ENCODE measurements at places on chromosomes 3 and 15.
A peak's percentile ranks its signal among the peaks of the same experiment; 100 is the strongest.

GRCh38 chr3:98746882-98747281 is 16.3 kb upstream of the ST3GAL6 start:
- H3K27ac ChIP-seq = no peak overlapping the region
- H3K4me1 ChIP-seq = no peaks in the 10 kb centered on the region
- H3K4me3 ChIP-seq = no peak overlapping the region
- H3K36me3 ChIP-seq = no peaks in the 10 kb centered on the region
- DNase-seq = no peak
- peaks cover 8% of the 10 kb centered on the region for H3K27me3 ChIP-seq

- H3K4me1 ChIP-seq = peaks cover 67% of the 10 kb centered on the region
- no peak overlapping the region for H3K4me3 ChIP-seq
- H3K27ac ChIP-seq = peak overlapping the region; percentile 81
- no peak for DNase-seq
- no peaks in the 10 kb centered on the region for H3K36me3 ChIP-seq
Observed at GRCh38 chr15:96353930-96354730, 23.6 kb downstream of the NR2F2 start.

DNA sequence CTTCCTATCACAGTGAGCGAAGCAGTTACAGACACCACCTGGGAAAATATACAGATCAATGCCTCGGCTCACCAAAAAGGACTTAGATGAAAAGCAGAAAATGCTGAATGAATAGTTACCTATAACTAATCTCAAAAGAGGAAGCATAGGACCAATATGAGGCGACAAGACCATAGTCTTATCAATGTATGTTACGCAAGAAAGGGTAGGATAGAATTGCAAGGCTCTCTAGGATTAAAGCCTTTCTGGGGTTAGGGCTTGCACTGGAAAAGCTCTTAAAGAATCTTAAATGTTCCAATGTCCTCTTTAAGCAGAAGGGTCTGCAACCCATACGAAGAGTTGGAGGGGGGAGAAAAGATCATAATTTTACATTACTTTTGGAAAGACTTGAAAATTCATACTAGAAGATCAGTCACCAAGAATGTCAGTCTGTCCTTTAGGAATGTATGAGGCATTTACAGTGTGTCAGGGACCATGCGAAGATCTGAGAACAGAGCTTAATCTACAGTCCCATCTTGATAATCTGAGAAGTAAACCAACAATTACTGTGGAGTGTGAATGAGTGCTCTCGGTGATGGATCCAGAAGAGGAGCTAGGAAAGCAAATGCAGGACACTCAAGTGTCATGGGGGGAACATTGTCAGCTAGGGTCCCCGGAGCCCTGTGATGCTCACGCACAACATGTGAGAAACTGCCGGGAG is 185.9 kb downstream of the GREM1 start:
- no peak overlapping the region for H3K27ac ChIP-seq
- no peak for DNase-seq
- H3K27me3 ChIP-seq = no peaks in the 10 kb centered on the region

DNA sequence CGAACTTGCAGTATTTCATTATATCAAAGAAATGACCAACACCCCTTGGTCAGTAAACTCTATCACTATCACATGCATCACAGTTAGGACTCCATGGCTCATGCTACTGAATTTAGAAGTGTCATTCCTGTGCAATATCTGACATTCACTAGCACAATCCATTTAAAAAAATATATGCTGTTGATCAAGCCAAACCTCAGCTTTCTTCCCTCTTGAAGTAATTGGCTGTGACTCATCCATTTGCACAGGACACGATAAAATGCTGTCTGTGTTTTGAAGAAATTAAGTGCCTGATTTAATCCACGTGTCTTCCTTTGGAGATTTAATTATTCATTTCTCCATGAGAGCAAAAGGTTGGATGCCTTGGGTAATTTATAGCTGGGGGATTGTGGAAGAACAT is 38.9 kb downstream of the CPNE4 start:
- no peaks in the 10 kb centered on the region for H3K4me1 ChIP-seq
- no peak overlapping the region for H3K27ac ChIP-seq
- no peak overlapping the region for H3K4me3 ChIP-seq

- H3K36me3 ChIP-seq = peaks cover 10% of the 10 kb centered on the region
- no peak overlapping the region for H3K4me3 ChIP-seq
- peaks cover 83% of the 10 kb centered on the region for H3K4me1 ChIP-seq
- no peak for DNase-seq
Observed at GRCh38 chr3:188239035-188239434, 85.1 kb downstream of the LPP start.

DNA sequence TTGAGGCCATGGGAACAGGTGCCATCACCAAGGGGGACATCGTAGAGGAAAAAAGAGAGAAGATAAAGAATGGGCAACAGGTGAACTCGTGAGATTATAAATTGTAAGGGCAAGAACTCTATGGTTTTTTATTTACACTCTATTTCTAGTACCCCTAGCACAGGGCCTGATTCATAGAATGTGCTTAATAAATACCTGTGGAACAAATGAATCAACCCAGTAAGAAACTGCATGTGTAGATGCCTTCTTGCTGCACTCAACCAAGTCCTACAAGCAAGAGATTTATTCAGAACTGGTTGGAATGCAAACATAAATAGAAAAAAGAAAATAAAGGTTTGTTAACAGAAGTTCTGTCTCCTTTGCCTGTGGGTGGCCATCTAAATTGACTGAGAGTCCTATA is 18.7 kb upstream of the KPNA1 start:
- H3K4me1 ChIP-seq = peaks cover 5% of the 10 kb centered on the region
- H3K27me3 ChIP-seq = no peaks in the 10 kb centered on the region
- no peak overlapping the region for H3K4me3 ChIP-seq
- H3K36me3 ChIP-seq = peaks cover 27% of the 10 kb centered on the region

- no peak overlapping the region for H3K4me3 ChIP-seq
- no peaks in the 10 kb centered on the region for H3K36me3 ChIP-seq
Observed at GRCh38 chr3:45210308-45211041, 15.6 kb downstream of the TMEM158 start.

DNA sequence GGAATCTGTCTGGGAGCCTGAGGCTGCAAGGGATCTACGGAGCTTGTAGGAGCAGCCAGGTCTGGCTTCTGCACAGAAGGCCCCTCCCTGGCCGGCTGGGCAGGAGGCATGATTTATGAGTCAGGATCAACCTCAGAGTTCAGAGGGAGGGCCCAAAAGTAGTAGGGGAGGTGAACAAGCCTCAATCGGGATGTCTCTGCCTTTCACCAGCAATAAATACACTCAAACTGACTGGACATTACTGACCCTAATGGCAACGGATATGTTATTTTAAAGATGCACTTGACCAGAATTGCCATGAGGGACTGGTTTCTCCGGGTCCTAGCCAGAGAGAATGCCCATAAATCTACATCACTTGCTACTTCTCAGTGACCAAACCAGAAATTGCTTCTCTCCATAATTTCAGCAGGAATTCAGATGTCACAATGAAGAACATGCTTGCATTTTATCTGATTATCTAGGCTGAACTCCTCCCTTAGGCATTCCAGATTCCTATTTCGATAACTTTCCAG is 109.6 kb upstream of the LMOD3 start:
- H3K27me3 ChIP-seq = no peaks in the 10 kb centered on the region
- DNase-seq = no peak
- H3K27ac ChIP-seq = no peak overlapping the region
- H3K4me3 ChIP-seq = no peak overlapping the region
- H3K36me3 ChIP-seq = no peaks in the 10 kb centered on the region

- peaks cover 3% of the 10 kb centered on the region for H3K36me3 ChIP-seq
- H3K4me3 ChIP-seq = no peak overlapping the region
- no peak overlapping the region for H3K27ac ChIP-seq
- no peaks in the 10 kb centered on the region for H3K4me1 ChIP-seq
Observed at GRCh38 chr3:121941592-121941991, 47.4 kb downstream of the SLC15A2 start.

GRCh38 chr3:57007521-57008460 is 52.7 kb upstream of the SPATA12 start:
- peaks cover 36% of the 10 kb centered on the region for H3K4me1 ChIP-seq
- peak overlapping the region; percentile 44 for H3K4me3 ChIP-seq
- peak overlapping the region; percentile 93 for H3K27ac ChIP-seq
- no peaks in the 10 kb centered on the region for H3K27me3 ChIP-seq

GRCh38 chr3:65675011-65675410 is 363.7 kb downstream of the MAGI1 start:
- peaks cover 6% of the 10 kb centered on the region for H3K4me1 ChIP-seq
- H3K27me3 ChIP-seq = no peaks in the 10 kb centered on the region
- H3K36me3 ChIP-seq = no peaks in the 10 kb centered on the region

DNA sequence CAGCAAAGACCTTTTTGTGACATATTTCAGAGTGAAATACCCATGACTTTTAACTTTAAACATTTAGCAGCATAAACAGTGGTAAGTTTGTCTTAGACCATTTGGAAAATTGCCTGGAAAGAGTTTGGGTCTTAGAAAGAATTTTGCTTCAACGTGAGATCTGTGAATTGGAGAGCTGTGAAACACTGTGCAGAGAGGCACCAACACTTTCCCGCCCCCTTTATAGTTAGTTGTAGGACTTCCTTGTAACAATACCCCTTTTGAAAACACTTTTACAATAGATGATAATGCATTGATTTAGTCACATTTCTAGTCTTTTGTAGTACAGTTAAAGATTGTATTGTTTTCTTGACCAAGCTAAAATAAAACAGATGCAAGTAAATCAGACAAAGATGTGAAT is 43.5 kb upstream of the MBNL1 start:
- no peak for DNase-seq
- no peaks in the 10 kb centered on the region for H3K27me3 ChIP-seq
- no peak overlapping the region for H3K4me3 ChIP-seq
- no peak overlapping the region for H3K27ac ChIP-seq

- peaks cover 9% of the 10 kb centered on the region for H3K4me1 ChIP-seq
- no peak overlapping the region for H3K27ac ChIP-seq
- DNase-seq = no peak
- H3K36me3 ChIP-seq = no peaks in the 10 kb centered on the region
Observed at GRCh38 chr3:182682263-182683241, 110.8 kb upstream of the ATP11B start.

DNA sequence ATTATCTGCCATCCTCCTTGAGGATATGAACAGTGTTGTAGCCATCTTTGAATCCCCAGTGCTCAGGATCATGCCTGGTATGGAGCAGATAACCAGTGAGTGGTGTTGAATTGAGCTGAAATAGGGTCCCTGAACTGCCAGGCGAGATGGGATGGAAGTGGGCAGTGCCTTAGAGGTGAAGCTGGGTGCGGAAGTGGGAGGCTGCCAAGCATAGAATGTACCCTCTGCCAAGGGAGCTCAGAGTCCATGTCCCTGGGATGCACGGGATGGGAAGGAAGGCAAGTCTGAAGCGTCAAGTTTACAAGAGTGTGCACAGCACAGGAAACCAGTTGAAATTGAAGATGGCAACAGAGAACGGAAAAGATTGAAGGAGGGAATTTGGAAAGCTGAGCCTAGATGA is 147.0 kb downstream of the CACNA1D start:
- no peak for DNase-seq
- H3K36me3 ChIP-seq = no peaks in the 10 kb centered on the region
- peaks cover 14% of the 10 kb centered on the region for H3K27me3 ChIP-seq
- no peaks in the 10 kb centered on the region for H3K4me1 ChIP-seq

DNA sequence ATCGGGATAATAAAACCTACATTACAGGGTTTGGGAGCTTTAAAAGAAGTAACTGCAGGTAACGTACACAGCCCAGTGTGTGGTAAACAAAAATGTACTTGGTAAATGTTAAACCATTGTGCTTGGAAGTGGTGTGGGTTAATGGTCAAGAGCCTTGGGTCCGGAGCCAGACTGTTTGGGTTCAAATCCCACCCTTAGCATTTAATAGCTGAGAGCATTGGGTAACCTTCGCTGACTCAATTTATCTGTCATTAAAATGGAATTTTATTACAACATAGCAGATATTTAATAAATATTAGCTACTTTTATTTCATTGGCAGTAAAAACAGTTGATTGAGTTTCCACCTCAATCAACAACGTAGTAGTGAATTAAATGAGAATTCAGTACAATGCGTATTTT is 1.5 kb downstream of the FSTL1 start:
- peaks cover 20% of the 10 kb centered on the region for H3K36me3 ChIP-seq
- no peaks in the 10 kb centered on the region for H3K27me3 ChIP-seq
- H3K4me1 ChIP-seq = peaks cover 55% of the 10 kb centered on the region
- peak overlapping the region; percentile 91 for H3K27ac ChIP-seq
- peak overlapping the region; percentile 95 for H3K4me3 ChIP-seq
- DNase-seq = no peak

- no peaks in the 10 kb centered on the region for H3K27me3 ChIP-seq
- no peak overlapping the region for H3K4me3 ChIP-seq
- H3K4me1 ChIP-seq = peaks cover 21% of the 10 kb centered on the region
- no peak overlapping the region for H3K27ac ChIP-seq
Observed at GRCh38 chr3:120506828-120507774, 56.3 kb upstream of the FSTL1 start.

DNA sequence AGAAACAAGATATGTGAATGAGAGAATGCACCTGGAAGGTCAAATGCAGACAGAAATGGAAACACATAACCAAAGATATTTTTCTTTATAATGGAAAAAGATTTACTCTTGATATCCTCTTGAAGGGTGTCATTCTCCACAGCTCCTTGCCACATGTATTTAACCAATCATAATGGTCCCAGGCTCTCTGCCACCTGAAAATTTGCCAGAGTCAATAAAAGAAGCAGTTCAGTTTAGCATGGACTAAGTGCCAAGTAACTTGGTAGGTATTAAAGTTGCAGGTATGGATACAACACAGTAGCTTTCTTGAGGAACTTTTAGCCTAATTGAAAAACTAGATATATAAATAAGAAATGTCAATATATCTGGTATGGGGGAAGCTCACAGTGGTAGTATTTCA is 33.5 kb downstream of the TUSC7 start:
- H3K4me3 ChIP-seq = no peak overlapping the region
- no peak for DNase-seq
- H3K27me3 ChIP-seq = peaks cover 17% of the 10 kb centered on the region
- H3K36me3 ChIP-seq = no peaks in the 10 kb centered on the region

GRCh38 chr3:56917361-56918110 is 115.8 kb upstream of the ARHGEF3 start:
- H3K27ac ChIP-seq = no peak overlapping the region
- H3K36me3 ChIP-seq = no peaks in the 10 kb centered on the region
- no peaks in the 10 kb centered on the region for H3K27me3 ChIP-seq
- DNase-seq = no peak

DNA sequence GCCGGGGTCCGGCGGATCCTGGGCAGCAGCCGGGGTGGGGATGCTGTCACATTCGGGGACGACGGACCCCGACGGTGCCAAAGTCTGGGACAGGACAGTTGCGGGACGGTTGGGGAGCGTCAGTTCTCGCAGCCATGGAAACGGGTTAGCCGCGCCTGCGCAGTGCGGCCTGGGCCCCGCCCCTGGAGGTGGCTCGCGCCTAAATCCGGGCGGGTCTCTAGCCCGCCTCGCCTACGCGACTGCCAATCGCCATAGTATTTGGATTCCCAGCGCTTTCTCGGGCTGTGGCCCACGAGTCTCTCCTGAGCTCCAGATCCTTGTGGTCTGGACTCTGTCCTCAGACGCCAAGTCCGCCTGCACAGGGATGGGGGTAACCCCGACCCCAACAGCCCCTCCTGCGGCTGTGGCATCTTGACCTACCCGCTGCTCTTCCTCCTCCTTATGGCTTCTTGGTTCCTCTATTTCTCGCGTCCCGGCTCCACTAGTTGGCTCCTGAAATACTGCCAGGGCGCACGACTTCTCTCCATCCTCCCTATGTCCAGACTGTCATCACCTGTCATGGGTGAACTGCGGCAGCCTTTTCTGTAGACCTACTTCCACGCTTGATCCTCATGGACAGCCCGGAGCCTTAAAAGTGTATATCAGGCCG is at the start of gene ZMYND10:
Gene ZMYND10, minus strand, starts transcription at position 147 of the 649 bp plus-strand sequence. CDS start 153 bp downstream, outside the sequence.
- peak within 1 kb of the TSS; percentile 67 for H3K4me3 ChIP-seq
- no peak for DNase-seq
- H3K27me3 ChIP-seq = no peaks in the 10 kb centered on the region

GRCh38 chr15:69804786-69805185 is 292.9 kb downstream of the TLE3 start:
- H3K4me3 ChIP-seq = no peak overlapping the region
- H3K27ac ChIP-seq = no peak overlapping the region
- H3K36me3 ChIP-seq = no peaks in the 10 kb centered on the region
- H3K4me1 ChIP-seq = peaks cover 10% of the 10 kb centered on the region
- no peak for DNase-seq

Data from chondrocyte (in vitro differentiated cells).